Anterior cingulate cortex (tissue), 58 donors: ENCODE measurements at places on chromosomes 7 and 10.
A peak's percentile ranks its signal among the peaks of the same experiment; 100 is the strongest.

DNA sequence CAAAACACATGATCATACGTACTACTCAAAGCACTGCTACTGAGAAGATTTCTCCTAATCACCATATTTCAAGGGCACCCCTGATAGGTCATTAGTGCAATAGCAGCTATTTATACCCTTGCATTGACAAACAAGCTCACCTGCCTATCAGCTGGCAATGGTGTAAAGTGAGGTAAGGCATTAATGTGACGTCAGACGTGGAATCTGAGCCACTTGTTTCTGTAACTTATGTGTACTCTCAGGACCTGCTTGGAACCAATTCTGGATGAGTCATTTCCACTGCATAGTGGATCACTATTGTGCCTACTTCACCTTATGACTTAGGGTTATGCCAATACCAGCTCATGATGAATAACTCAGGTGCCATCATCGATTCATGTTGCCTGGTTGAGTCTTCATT, 628.5 kb upstream of the CELF2 start:
- DNase-seq, result no peak

GRCh38 chr7:105776986-105777910, 99.2 kb downstream of the ATXN7L1 start:
- no peak for DNase-seq

- DNase-seq, result no peak
These were observed 7.8 kb downstream of the GIMAP8 start for GRCh38 chr7:150458235-150458634.

DNA sequence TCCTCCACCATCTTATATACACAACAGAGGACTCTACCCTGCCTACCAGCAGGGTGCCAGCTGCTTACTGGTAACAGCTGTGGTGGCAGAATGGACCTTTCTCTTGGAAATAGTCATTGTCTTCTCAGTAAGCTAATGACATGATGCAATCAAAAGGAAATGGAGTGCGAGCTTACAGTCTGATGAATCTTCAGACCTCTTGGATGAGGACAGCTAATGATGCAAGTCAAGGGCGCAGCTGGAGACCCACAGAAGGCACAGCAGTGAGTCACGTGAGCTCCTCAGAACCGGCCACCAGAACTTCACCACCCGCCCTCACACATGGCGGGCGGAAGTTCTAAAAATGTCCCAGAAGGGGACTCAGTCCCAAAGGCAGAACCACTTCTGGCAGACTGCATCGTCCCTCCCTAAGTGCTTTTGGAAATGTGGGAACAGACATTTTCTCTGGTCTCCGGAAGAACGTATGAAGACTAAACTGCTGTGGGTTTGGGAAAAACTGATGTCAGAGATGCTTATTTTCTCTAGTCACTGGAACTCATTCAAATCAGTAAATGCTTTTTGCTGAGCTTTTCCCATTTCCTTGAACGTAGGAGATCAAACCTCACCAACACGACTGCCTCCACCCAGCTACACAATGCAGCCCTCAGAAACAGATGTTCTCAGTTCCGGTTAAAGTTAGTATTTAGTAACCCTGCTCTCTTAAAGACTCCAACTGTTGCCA, 96.4 kb downstream of the FAS start:
- no peak for DNase-seq

GRCh38 chr7:40890088-40890692, 755.4 kb downstream of the SUGCT start:
- no peak for DNase-seq

- DNase-seq, result no peak
These were observed 18.1 kb downstream of the CFAP46 start for GRCh38 chr10:132924046-132924952.

- no peak for DNase-seq
These were observed 78.7 kb upstream of the MSRB2 start for GRCh38 chr10:23016636-23017035.

- no peak for DNase-seq
These were observed 9.4 kb downstream of the LIMK1 start for GRCh38 chr7:74092964-74093471.

DNA sequence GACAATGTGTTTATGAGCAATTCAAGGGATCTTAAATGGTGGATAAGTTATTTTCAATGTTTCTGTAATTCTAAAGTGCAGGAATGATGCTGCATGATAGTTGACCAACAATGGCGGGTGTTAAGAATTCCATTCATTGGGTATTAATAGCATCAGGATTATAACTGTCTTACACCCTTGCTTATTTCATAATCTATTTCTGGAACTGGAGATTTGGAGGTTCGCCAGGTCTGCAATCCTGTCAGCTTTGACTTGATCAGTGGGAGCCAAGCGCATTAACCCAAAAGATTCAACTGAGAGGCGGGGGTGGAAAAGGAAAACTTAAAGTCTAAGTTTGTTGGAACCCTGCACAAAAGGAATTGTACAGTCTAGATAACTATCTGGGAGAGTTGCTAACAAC, 114.9 kb upstream of the ZEB1 start:
- no peak for DNase-seq

GRCh38 chr7:116177009-116177408, 33.3 kb upstream of the TES start:
- DNase-seq, result no peak

- no peak for DNase-seq
These were observed 65.4 kb upstream of the MXI1 start for GRCh38 chr10:110141871-110142635.

GRCh38 chr10:2682491-2682890, 384.9 kb upstream of the PFKP start:
- DNase-seq, result no peak

- DNase-seq, result no peak
These were observed 114.6 kb upstream of the CTBP2 start for GRCh38 chr10:125274961-125275360.

GRCh38 chr10:132414402-132415016, 17.5 kb downstream of the PWWP2B start:
- no peak for DNase-seq

DNA sequence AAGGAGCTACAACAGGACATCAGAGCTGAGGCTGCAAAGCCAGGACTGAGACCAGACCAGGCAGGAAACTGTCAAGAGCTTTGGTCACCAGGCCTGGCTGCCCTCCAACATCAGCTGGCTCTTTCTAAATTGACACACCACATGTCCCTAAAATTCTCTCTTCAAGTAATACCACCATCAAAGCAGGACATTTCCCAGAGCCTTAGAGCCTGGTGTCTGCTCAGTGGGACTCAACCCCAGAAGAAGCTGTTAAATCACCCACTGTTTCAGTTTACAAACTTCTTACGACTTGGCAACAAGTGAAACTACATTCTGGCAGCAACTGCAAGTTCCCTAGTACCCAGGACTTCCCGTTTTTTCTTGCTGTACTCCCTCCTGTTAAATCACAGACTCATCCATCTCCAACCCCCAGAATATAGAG, 3.8 kb upstream of the IL6 start:
- DNase-seq, result peak; percentile 16

DNA sequence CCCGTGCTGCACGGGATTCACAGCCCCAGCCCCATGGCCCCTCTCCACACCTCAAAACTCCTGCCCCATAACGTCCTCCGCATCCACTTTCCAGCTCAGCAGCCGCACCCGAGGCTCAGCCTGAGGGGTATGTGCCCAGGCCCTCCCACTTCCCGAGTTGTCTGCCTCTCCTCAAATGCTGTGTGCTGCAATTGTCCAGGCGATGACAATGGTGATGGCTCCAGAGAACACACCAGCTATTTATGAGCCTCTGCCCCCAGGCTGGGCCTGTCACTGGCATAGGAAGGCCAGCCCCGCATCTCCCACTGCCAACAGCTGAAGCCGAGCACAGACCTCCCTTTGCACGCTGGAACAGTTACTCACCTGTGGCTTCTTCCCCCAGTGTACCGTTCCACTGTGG, 2.4 kb upstream of the LDB3 start:
- DNase-seq, result peak; percentile 76

DNA sequence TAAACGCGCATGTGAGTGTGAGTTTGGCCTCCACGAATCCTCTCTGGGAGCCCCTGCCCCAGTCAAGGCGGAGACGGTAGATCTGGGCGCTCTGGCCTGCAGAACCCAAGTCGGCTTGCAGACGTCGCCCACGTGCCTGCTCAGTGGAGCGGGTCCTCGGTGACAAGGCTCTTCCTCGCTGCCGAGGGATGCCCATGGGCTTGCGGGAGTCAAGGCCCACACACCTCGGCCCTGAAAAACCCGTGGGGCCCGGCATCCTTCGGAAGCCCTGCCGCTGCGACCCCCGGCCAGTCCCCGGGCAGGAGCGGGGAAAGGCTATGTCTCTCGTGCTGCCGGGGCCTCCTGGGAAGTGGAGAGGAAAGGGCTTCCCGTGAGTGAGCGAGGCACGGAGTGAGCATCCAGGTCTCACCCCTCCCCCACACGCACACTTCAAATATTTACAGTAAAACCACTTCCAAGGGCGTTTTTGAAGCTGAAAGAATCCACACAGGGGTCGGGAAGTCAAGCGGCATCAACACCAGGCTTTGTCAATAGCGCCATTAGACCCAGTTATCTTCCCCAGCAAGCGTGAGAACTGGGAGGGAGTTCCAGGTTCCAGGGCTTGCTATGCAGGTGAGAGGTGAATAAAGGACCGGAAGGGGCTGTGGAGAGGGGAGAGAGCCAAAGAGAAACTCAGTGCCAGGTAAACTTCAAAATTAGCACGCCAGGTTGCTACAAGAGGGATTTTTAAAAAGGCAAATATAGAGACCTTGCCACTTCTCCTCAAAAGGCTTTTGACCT, 1.1 kb upstream of the MNX1 start:
- DNase-seq, result no peak

DNA sequence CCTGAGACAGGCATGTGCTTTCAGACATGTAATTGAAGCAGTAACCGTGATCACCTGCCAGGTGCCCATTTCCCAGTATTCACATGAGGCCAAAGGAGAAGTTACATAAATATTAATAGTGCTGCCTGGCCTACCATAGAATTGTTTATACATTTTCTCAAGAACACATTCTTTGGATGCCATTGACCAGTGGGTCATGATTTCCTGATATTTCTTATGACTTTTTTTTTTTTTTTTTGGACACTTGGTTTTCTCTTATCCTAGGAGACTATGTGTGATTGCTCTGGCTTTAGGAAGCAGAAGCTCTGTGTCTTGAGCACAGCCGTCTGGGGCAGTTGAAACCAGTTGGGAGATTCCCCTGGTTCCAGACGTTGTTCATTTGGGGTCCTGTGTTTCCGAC, 143.9 kb upstream of the NPS start:
- DNase-seq, result no peak

- DNase-seq, result no peak
These were observed 376.8 kb upstream of the STEAP1 start for GRCh38 chr7:89777499-89777898.

DNA sequence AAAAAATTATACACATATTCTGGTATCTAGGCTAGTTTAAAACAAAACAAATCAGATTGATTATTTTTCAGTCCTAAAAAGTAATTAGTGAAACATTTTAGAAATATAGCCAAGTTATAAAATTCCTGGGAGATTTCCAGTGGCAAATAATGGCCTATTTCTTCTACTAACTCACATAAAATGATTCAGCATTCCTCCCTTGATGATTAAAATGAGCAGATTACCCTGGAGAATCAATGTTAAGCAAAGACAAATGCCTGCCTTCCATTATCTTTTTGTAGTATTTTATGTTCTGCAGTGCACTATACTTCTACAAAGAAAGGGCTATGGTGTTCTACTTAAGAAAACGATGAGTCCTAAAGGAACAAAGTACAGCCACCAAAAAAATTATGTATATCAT, 53.6 kb downstream of the PARD3 start:
- no peak for DNase-seq

DNA sequence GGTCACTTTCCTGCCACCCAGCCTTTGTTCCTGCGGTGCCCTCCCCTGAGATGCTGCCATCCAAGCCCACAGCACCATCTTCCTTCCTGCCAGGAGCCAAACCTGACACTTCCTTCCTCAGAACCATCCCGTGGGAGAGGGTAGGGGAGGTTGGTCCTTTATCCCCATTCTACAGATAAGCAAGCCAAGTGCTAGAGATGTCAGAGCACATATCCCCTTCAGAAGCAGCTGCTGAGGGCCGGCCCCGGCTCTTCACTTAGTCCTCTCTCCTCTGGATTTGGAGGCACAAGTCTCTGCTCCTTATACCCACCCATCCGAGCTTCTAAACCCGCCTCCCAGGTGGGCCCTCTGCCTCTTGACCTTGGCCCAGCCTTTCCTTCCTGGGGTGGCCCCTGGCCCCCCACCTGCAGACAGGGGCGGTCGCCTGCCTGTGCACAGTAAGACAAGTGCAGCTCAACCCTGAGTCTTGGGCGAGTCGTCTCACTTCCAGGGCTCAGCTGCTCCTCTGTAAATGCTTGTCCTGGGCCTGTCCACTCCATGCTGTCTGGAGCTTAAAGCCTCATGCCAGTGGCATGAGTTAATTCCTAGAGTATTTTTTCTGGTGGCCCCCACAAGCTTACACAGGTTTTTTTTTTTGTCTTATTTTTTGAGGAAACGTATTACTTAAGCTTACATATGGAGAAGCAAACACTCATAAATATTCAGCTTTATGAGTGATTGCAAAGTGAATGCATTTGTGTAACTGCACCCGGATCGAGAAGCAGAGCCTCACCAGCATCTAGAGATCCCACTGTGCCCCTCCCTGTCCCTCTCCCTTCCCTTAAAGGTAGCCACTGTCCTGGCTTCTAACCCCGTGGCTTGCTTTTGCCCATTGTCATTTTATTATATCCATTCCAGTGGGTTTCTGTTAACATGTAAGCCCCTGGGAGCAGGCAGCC, 125.1 kb downstream of the CDH23 start:
- no peak for DNase-seq

- DNase-seq, result no peak
These were observed 45.3 kb upstream of the FAM133B start for GRCh38 chr7:92635538-92635937.

DNA sequence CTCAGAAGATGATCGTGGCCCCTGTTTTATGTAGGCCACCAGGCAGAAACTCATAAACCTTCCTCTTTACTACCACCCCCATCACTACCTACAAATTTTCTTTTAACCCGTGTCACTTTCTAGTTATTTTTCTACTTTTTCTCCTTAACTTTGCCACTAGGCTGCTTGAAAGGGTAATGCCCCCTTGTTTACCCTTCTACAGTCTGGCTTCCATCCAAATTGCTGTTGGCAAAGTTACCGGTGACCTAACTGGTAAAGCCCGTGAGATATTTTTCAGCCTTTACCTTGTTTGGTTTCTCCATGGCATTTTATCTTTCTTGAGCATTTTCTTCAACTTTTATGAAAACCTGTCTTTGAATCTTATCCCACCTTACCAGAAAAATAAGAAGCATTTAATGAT, 153.0 kb downstream of the WNT2 start:
- DNase-seq, result no peak

DNA sequence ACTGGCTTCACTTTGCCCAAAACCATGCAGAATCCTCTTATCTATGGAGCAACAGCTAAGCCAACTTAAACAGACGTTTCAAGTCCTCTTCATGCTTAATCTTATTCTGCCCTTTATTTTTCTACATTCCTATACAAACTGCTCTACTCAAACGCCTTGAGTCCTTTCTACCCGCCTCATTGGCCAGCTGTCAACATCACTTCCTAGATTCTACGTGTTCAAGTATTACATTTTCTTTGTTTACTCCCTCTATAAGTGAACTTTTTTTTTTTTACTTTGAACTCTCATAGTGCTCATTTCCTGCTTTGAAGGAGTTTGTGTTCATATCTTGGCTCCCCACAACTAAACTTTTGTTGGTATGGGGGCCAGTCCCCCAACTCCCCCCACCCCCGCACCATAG, 28.9 kb upstream of the SLC26A5 start:
- DNase-seq, result no peak

GRCh38 chr7:105202616-105203015, 186.1 kb downstream of the SRPK2 start:
- DNase-seq, result no peak
